ENCODE measurements at places on chromosomes 4 and X. TPM values are rescaled to one million over a fixed set of nuclear protein-coding genes. Genes with fewer than 3 reads are reported as not detected.

The SPIN2A gene
- 2.9 TPM for total RNA-seq

The FGFBP2 gene
- total RNA-seq = 2.6 TPM

The STIM2 gene
- 21.9 TPM for total RNA-seq

The ASB9 gene
- total RNA-seq = 1.7 TPM

The ARHGAP6 gene
- 4.8 TPM for total RNA-seq

The PRR32 gene
- 3.5 TPM for total RNA-seq

The UBQLN2 gene
- 14.8 TPM for total RNA-seq

The ANKRD17 gene
- total RNA-seq = 54.0 TPM

The DRP2 gene
- total RNA-seq = 0.69 TPM

The PCDH18 gene
- total RNA-seq = 118 TPM

The GAGE12G gene
- total RNA-seq = not detected

The CCNB3 gene
- 0.39 TPM for total RNA-seq

The POF1B gene
- total RNA-seq = 45.3 TPM

The VCX gene
- not detected for total RNA-seq

The PDE5A gene
- total RNA-seq = 40.2 TPM

The TRAM1L1 gene
- 3.2 TPM for total RNA-seq

The TXK gene
- 1.1 TPM for total RNA-seq

The PFKFB1 gene
- 3.3 TPM for total RNA-seq

The HEPH gene
- total RNA-seq = 20.9 TPM

The CYLC1 gene
- not detected for total RNA-seq

The MAGEC3 gene
- not detected for total RNA-seq

The FAM13A gene
- total RNA-seq = 71.2 TPM

The GPR82 gene
- total RNA-seq = 0.20 TPM

The GASK1B gene
- 46.3 TPM for total RNA-seq

The GATA1 gene
- total RNA-seq = 1.1 TPM

The GLRA3 gene
- total RNA-seq = not detected

The GSX2 gene
- total RNA-seq = not detected

The NEUROG2 gene
- not detected for total RNA-seq

The FOXR2 gene
- total RNA-seq = not detected

The DBET gene
- total RNA-seq = not detected

The MAGEB10 gene
- not detected for total RNA-seq

The CETN2 gene
- 20.1 TPM for total RNA-seq

The ZNF674 gene
- 5.1 TPM for total RNA-seq

Data from skin of body (tissue), 3 donors.